Cerebellum (tissue), 4 donors: ENCODE measurements at places on chromosomes 7 and 10. TPM values are rescaled to one million over a fixed set of nuclear protein-coding genes. Genes with fewer than 3 reads are reported as not detected.

GRCh38 chr7:126635545-126635944, 617.2 kb downstream of the GRM8 start:
- no peak for DNase-seq

DNA sequence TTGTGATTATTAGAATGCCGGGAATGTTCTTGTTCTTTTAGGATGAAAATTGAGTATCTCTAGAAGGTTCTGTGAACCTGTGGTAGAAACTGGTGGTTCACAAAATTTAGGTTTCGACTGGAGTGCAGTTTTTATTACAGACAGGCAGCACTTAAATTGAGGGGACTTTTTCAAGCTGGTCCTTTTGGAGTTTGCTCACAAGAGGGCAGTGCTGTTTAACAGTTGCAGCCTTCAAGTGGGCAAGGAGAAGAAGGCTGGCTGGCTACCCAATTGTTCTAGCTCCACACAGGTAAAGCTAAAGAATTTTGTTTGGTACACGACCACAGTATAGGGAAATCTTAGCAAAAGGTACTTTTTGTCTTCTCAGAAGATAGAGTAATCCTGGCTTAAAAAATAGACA, 233.6 kb downstream of the SNX13 start:
- peak; percentile 28 for DNase-seq

DNA sequence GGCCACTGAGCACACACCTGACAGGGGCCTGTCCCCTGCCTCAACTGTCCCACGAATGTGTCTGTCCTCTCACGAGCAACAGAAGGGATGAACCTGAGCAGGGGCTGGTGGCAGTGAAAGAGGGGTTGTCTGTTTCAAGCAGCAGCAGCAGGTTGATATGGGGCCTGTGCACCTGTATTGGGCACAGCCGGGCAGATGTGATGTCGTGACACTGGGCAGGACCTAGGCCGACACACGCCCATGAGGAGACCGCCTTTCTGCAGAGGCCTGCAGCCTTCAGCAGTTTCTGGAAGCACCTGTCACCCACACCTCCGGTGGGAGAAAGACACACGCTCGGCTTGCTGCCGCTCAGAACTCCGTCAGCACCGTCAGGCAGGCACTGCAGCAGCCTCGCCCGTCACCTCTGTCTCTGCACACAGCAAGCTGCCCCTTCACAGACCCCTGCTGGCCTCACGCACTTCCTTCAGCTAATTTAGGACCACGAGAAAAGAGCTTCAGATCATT, 48.5 kb downstream of the AMZ1 start:
- DNase-seq: no peak

DNA sequence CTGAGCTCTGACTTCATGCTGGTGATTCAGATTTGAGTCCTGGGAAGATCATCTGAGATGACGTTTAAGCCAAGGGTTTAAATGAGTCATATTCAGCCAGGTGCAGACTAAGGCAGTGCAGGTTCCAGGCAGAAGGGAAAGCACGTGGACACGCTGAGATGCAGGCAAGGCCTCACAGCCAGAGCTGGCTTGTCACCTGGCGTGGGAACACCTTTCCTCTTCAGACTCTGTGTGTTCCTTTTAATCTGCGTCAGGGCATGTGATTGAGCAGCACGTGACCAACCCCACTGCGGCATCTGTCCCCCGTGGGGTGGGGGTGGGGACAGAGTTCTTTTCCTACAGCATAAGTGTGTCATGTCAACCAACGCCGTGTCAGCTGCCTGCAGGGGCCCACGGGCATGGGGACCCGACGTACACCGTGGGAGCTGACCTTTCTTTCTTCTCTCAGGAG, 10.7 kb upstream of the IDI2 start:
- DNase-seq: no peak

GRCh38 chr10:71394926-71395562, 1.7 kb upstream of the CDH23 start:
- no peak for DNase-seq

- no peak for DNase-seq
Measured at GRCh38 chr10:8462565-8462964, 408.1 kb downstream of the GATA3 start.

The CYP17A1 gene
- total RNA-seq: not detected

The CFAP58 gene
- 0.45 TPM for total RNA-seq
